NCI-H1105 (cell line): ENCODE measurements at places on chromosomes 5 and 9.

- no peak for DNase-seq
Observed at GRCh38 chr5:58447226-58447625, 12.7 kb downstream of the PLK2 start.

DNA sequence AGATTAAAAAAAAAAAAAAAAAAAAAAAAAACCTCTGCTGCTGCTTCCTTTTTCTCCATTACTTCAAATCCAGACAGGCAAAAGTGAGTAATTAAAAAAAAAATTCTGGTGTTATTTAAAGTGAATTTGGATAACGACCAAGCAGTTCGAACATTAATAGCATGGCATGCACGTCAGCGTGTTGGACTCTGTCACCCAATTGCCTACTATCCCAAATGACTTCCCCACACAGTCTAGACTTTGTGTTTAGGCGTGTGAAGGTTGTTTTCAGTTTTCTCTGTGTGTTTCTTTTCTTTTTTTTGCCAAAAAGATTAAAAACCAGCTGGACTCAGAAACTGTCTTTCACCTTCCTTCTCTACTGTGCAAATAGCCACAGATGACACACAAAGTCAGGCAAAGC, 321.4 kb downstream of the MSX2 start:
- DNase-seq = no peak

- peak; percentile 95 for DNase-seq
Observed at GRCh38 chr9:1050125-1050895, at the start of gene DMRT2. Gene DMRT2 (plus strand): TSS chr9:1050357. CDS start chr9:1051614, 1,257 bp downstream.

DNA sequence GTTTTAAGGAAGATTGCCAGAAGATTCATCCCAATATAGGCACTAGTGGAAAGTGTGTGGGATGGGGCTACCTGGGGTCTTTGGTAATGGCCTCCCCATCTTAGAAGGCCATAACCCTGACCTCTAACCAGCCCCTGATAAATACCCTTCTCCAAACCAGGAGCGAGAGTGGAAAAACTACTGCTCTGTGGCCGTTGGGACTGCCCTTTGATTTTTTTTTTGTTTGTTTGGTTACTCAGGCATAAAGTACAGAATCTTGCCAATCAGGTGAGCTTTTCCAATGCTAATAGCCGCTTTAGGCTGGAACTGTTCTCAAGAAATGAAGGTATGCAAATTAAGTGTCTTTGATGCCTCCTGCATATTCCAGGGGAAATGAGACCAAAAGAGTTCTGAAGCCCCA, 153.7 kb downstream of the ADAMTS12 start:
- no peak for DNase-seq

DNA sequence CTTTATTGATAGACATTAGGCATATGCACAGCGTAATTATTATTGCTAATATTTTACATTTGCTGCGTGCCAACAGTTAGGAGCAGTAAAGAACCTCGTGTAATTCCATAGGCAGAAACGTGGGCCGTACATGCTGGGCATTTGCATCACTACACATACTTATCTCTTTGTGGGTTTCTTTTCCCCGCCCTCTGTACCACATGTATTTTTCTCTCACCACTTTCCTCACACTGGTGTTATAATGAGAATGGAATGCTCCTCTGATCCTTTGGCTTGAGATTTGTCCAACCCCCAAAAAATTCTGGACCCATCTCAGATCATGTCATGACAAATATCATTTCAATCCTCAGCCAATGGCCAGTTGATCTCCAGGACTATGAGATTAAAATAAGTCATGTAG, 1952.6 kb upstream of the WWC1 start:
- DNase-seq = no peak

DNA sequence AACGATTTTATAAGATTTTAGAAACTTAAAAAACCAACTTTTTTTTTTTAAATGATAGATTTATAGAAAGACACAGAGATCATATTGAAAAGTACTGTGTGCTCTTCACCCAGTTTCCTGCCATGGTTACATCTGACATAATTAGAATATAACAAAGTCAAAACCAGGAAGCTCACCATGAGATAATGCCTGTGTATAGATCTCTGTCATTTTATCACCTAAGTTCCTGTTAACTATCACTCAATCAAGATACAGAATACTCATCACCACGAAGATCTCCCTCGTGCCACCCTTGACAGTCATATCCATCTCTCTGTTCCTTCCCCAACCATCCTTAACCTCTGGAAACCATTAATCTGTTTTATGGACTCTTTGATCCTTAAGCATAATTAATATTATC, 39.1 kb downstream of the POC5 start:
- DNase-seq = no peak
